GM12864 (cell line): ENCODE measurements at places on chromosomes 6 and 20.
A peak's percentile ranks its signal among the peaks of the same experiment; 100 is the strongest.

- DNase-seq, result no peak
These were observed 85.7 kb upstream of the F13A1 start for GRCh38 chr6:6405997-6406714.

- no peak for DNase-seq
These were observed 29.6 kb upstream of the NOL4L start for GRCh38 chr20:32614772-32615171.

- no peak for DNase-seq
These were observed 60.3 kb downstream of the NRSN1 start for GRCh38 chr6:24186349-24186748.

DNA sequence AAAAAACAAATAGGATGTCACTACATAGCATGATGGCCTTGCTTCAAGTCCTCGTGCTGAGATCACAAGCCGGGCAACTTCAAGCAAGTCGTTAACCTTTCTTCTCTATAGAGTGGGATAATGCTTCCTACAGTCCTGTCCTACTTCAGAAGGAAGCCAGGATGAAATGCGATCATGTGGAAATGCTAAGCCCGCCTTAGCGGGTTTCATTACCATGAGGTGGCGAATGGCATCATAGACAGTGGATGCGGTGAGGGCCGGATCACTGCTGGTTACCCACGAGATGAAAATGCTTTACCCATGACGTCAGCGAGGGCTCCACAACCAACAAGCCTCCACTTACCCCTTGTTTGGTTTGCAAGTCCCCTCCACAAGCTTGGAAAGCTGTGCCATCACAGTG, 206.4 kb downstream of the TBXT start:
- no peak for DNase-seq

- no peak for DNase-seq
These were observed 66.3 kb downstream of the PPP1R3G start for GRCh38 chr6:5151360-5151954.

- no peak for DNase-seq
These were observed 46.6 kb downstream of the ZMYND8 start for GRCh38 chr20:47309806-47310426.

- no peak for DNase-seq
These were observed 150.6 kb downstream of the NFATC2 start for GRCh38 chr20:51391926-51392325.

- no peak for DNase-seq
These were observed 39.3 kb downstream of the SSR1 start for GRCh38 chr6:7273709-7274108.

DNA sequence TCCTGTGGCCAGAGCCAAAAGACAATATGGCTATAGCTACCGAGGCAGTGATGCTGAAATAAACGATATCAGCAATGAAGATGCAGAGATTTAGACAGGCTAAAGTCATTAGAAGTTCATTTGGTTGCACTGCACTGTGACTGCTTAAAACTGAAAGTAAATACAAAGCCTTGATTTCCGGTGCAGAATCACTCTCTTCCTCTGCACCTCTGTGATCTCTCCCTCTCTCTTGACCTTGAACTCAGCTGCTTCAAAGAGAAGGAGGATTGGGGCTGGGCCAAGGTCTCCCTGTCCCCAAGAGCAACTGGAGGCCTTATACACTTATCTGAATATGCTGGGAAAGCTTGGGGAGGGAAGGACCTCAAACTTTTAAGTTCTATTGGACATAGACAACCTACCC, 34.6 kb upstream of the SPACA1 start:
- DNase-seq, result peak; percentile 5

GRCh38 chr6:11566609-11567008, 29.1 kb downstream of the TMEM170B start:
- no peak for DNase-seq

GRCh38 chr6:1057490-1058135, 254.3 kb upstream of the FOXQ1 start:
- no peak for DNase-seq

- no peak for DNase-seq
These were observed 11.3 kb downstream of the NOX3 start for GRCh38 chr6:155444120-155444917.

DNA sequence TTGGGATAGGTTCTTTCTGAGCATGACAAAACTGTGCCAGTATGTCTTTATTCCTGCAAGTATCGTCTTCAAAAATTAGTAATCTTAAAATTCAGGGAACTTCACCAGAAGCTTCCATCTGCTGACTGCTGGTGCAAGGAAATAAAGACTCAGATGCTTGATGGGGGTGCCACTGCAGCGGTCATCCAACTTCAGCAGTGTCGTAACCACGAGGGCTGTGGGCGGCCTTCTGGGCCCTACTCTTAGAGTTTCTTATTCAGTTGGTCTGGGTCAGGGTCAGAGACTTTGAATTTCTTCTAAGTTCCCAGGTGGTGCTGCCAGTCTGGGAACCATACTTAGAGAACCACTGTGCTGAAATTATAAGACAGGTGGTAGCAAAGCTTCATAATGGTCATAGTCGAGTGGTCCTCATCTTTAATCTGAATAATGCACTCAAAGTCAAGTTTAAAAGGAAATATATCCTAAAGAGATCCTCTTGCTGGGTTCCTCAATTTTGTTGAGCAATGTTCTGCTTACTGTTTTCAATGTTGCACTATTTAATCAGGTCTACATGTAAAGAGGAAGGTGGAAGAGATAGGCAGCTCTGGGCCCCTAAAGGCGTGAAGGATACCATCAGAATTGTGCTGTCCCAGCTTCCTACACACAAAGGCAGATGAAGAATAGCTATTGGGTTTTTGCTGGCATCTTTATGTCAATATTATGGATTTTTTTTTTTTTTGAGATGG, 165.4 kb upstream of the GMDS start:
- no peak for DNase-seq

DNA sequence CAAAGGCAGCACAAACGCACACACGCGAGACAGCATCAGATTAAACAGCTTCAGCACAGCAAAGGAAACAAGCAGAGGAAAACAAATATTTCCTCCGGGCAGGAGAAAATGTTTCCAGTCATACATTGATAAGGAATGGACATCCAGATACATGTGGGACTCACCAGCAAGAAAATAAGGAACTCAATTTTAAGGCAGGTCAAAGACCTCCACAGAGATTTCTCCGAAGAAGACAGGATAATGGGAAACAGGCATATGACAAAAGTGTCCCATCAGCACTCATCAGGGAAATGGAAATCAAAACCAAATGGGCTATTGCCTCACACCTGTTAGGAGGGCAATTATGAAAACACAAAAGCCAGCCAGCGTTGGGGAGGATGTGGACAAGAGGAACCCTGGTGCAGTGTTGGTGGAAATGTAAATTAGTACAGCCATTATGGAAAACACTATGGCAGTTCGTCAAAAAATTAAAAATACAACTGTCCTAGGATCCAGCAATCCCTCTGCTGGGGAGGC, 9.7 kb upstream of the SLCO4A1 start:
- no peak for DNase-seq

DNA sequence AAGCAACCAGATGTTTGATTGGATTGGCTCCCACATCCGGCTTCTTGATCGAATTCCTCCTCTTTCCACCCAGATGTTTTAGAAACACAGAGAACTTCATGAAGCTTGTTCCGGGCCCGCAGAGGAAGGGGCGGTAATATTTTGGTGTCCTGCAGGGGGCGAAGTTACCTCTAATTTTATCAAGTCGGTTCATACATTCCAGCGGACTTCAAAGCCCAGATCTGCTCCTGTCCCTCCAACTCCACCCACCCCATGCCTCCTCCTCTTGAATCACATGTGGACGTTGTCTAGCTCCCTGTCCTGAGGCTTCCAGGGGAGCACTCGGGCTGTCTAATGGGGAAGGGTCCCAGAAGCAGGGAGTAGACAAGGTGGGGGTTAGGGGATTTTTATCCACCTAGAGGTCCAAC, 2.9 kb upstream of the BMP6 start:
- peak; percentile 44 for DNase-seq

DNA sequence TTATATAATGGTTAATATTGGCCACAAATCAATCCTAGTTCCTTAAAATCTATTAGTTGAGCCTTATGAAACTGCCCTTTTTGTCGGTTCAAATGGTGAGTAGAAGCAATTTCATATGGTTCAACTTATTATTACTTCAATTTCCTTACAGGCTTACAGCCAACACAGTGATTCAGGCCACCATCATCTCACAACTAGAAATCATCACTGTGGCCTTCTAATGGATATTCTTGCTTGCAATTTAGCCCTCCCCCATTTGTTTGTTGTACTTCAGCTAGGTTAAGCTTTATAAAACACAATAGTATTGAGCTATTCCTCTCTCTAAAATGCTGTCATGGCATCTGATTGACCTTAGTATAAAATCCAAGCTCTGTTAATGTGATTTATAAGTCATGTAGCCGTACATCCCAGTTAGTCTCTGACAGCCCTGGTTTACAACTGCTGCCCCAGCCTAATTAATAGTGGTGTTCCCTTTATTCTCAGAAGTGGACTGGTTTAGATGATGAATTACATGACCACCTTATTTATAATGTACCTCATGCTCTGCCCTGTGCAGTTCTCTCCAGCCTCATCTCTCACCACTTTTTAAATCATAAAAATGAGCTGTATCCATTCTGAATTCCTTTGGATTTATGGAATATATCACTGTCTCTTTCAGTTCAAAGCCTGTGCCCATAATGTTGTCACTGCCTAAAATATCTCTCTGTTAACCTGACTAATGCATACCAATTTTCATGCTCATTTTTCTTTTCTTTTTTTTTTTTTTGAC, 36.7 kb downstream of the LAMA2 start:
- no peak for DNase-seq

GRCh38 chr20:41654884-41655283, 36.7 kb upstream of the CHD6 start:
- DNase-seq, result no peak

DNA sequence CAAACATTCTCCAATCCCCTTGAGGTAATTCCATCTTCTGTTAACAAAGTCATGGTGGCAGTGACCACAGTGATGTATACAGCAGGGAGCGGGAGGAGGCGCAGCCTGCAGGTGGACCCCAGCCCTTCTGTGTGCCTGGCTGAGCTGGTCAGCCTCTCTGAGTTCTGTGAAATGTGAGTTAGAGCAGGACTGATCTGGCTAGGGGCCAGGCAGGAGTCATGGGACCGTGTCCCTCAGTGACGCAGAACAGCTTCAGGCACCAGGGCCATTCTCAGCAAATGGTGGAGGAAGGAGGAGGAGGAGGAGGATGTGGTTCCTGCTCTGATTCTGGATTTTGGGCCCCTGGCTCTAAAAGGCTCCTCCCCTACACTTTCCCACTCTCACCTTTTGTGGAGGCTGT, 6.9 kb downstream of the PHACTR3 start:
- no peak for DNase-seq

DNA sequence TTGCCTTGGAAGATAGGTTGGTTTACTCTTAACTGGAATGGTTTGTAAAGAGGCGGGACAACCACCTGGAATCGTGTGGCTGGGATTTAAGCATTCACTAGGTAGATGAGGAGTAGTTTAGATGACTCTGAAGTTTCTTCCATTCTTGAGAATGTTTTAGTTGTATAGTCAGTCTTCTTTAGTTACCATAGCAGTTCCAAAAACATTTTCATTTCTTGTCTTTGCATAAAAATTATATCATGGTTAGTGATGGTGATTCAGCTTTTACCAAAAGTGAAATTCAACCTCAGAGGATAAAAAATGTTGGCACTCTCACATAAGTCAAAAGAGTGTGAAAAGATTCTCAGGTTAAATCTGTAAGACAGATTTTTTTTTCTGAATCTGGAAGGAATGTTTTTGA, 70.3 kb downstream of the SMAP1 start:
- no peak for DNase-seq

DNA sequence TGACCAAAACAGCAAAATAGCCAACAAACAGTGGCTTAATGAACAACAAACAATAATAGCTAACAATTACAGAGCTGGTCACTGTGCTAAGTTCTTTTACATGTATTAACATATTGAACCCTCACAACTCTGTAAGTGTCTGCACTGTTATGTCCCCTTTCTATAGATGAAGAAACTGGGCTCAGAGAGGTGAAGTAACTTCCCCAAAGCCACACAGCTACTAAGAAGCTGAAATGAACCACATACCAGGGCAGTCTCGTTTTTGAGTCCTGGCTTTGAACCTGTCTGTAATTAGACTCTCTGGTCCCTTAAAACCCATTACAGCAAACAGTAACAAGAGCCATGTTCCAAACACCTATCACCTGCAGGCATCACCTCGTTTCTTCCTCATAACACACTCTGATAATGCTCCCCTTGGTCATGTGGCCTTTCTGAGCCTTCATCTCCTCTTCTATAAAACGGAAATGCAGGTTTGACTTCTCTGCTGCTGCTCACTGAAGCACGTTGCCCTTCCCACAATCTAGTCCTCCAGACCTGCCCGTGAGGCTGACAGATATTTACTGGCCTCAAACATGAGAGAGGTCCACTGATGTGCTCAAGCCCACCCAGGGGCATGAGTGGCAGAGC, 23.3 kb downstream of the KCNK15 start:
- no peak for DNase-seq

DNA sequence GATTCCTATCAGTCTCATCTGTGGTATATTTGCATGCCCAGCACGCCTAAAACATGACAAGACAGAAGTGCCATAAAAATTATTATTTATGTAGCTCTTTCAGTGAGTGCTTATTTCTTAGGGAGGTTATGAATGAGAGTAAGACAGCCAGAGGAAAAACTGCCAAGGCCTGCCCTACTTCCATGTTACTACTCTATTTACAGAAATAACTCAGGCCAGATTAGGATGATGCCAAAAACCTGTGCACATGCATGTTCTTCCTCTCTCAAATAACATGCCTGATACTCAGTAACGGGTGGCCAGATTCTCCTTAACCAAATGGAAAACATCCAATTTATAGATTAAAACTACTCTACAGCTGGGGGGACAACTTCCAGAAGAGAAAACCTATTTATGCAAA, 45.7 kb downstream of the ILRUN start:
- no peak for DNase-seq

DNA sequence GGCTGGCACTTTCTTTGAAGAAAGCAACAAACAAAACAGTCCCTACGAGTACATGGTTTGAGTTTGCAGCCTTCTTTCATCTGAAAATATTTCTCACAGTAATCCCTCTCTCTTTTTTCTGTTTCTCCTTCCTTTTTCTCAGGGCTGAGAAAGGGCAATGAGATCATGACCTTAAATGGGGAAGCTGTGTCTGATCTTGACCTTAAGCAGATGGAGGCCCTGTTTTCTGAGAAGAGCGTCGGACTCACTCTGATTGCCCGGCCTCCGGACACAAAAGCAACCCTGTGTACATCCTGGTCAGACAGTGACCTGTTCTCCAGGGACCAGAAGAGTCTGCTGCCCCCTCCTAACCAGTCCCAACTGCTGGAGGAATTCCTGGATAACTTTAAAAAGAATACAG, 80.7 kb upstream of the CLDN20 start:
- DNase-seq, result peak; percentile 61

GRCh38 chr6:126764671-126765070, 353.8 kb upstream of the RSPO3 start:
- DNase-seq, result no peak

GRCh38 chr6:76852776-76853175, 610.5 kb downstream of the HTR1B start:
- no peak for DNase-seq

DNA sequence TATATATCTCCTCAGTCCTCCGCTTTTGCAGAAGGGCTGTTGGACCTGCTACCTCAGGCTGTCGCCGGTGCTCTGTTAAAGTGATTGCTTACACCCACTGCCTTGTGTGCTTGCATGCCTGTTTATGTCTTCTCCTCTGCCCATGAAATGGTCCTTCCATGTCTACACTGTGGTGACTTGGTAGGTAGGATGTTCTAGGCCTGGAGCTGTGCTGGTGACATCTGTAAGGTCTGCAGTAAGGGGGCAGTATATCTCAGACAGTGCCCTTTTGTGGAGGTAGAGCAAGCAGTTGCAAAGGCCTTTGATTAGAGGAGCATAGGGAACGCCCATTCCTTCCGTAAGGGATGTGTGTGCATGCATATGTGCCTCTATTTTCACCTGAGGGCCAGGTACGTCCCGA, 40.3 kb downstream of the VAPB start:
- DNase-seq, result no peak

GRCh38 chr20:32391003-32391402, 32.9 kb downstream of the ASXL1 start:
- no peak for DNase-seq
